ENCODE measurements at places on chromosomes 12 and 14. TPM values are rescaled to one million over a fixed set of nuclear protein-coding genes. Genes with fewer than 3 reads are reported as not detected.

The POTEG gene
- total RNA-seq = not detected

DNA sequence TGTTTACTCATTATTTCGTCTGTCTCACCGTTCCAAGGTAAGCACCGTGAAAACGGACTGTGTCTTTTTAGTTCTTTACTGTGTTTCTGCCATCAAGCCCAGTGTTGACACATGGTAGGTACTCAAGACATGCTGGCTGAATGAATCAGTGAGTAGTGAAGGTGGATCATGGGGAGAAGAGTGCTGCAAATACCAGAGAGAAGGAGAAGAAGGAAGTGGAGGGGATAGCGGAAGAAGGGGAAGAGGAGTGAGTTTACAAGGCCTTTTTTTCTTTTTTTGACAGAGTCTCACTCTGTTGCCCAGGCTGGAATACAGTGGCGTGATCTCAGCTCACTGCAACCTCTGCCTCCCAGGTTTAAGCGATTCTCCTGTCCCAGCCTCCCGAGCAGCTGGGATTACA is 54.6 kb downstream of the ETV6 start:
- DNase-seq = no peak

The SPIC gene
- total RNA-seq = not detected

DNA sequence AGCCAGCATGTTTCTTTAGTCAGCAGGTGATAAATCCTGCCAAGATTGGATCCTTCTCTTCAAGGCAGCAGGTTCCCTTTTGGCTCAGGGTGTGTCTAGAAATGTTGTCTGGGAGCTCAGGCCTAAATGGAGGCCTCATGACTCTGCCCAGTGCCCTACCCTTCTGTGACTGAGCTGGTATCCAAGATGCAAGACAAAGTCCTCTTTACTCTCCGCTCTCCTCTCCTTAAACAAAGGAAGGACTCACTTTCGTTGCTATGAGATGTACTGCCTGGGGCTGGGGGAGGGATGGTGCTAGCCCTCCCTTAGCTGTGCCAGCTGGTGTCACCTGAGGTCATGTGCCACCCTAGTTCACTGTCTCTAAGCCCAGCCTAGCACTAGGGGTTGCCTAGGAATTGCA is 13.8 kb upstream of the TMPRSS12 start:
- no peak for DNase-seq

DNA sequence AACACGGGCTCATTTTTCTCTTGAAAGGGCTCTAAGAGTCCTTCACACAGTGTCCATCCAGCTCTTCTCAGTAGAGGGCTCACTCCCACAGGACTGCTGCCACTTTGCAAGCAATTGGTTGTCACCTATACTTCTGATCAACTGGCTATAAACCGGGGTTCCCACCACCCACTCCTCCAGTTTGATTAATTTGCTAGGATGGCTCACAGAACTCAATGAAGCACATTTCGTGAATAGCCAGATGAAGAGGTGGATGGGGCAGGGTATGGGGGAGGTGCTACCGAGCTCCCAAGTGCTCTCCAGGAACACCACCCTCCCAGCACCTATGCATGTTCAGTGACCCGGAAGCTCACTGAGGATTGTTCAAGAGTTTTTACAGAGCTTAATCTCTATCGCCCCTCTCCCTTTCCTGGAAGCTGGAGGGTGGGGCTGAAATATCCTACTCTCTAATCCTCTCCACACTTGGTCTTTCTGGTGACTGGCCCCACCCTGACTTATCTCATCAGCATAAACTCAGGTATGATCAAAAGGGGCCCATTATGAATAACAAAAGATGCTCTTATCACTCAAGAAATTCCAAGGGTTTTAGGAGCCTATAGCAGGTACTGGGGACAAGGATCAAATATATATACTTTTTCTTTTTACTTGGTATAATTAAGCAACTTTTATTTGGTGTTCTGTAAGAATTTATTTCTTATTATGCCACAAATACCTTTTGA is 13.9 kb upstream of the EGLN3 start:
- DNase-seq = no peak

The SYCP3 gene
- not detected for total RNA-seq

DNA sequence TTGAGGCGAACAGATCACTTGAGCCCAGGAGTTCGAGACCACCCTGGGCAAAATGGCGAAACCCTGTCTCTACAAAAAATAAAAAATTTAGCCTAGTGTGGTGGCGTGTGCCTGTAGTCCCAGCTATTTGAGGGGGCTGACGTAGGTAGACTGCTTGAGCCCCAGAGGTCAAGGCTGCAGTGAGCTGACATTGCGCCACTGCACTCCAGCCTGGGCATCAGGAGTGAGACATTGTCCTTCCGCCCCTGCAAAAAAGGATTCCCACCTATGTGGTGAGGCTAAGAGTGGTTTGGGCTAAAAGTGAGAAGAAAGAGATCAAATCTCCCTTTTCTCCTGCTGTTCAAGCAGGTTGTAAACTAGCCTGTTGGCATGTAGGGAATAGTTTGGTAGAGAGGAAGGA is 5.0 kb upstream of the KTN1 start:
- no peak for DNase-seq

GRCh38 chr14:94681300-94682060 is 69.3 kb downstream of the SERPINA3 start:
- peak; percentile 78 for DNase-seq

DNA sequence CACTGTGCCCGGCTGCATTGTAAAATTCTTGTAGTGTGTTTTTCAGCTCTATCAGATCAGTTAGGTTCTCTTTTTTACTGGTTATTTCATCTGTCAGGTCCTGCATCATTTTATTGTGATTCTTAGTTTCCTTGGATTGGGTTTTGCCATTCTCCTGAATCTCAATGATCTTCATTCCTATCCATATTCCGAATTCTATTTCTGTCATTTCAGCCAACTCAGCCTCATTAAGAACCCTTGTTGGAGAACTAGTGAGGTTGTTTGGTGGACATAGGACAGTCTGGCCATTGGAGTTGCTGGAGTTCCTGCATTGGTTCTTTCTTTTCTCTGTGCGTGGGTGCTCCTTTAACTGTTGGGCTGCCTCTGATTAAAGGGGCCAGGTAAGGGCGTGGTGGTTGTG is 5.6 kb upstream of the C1S start:
- no peak for DNase-seq

The B4GALNT3 gene
- 0.11 TPM for total RNA-seq

The TAOK3 gene
- 30.0 TPM for total RNA-seq

The MYO1A gene
- not detected for total RNA-seq

- no peak for DNase-seq
Measured at GRCh38 chr14:99472937-99473336, 7.7 kb downstream of the SETD3 start.

DNA sequence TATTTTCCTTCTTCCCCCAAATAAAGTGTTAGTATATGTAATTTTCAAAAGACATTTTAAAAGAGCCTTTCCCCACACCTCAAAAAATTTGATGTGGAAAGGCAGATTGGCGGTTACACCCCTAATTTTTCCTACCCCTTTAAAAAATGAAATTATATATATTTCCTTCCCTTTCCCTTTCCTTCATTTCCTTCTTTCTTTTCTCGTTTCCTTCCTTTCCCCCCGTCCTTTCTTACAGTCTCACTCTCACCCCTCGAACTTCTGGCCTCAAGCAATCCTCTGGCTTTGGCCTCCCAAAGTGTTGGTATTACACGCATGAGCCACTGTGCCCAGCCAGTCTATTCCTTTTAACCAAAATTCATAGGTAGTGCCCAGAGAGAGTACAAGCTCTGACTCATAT is 4.2 kb upstream of the UNC119B start:
- DNase-seq = no peak

The RITA1 gene
- 16.2 TPM for total RNA-seq

The RASAL1 gene
- not detected for total RNA-seq

The SVOP gene
- not detected for total RNA-seq

DNA sequence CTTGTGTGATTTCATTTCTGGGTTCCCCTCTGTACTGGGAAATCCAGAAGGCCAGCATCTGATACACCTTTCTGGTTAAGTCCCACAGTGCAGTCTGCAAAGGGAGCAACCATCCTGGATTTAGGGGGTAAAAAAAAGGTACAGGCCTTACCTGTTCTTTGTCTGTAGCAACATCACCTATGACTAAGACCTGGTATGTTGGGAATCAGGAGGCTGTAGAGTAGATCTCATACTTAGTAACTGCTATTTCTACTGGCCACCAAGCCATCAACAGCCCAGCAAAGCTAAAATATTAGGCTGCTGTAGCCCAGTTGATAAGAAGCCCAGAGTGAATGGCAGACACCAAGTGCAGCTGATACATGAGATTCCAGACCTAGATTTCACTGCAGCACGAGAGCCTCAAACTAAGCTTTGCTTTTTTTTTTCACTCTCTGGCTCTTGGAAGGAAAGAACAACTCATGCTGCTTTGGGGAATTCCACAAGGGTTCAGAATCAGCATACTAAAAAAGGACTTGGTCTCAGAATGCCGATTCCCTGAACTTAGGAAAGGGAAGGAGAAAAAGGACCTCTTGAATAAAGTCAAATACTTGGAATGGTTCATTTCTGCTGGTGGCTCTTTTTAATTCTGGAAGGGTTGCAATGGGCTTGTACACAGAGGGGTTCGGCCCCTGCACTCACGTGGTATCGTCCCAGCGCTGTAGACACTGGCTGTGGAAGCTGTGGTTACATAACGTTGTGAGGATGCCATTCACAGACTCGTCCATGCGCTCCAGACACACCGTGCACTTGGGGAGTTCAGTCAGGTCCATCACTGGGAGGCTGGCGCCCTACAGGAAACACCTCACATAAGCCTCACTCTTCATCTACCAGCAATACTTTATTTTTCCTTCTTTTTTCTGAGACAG is 20.5 kb downstream of the BRAP start:
- no peak for DNase-seq

DNA sequence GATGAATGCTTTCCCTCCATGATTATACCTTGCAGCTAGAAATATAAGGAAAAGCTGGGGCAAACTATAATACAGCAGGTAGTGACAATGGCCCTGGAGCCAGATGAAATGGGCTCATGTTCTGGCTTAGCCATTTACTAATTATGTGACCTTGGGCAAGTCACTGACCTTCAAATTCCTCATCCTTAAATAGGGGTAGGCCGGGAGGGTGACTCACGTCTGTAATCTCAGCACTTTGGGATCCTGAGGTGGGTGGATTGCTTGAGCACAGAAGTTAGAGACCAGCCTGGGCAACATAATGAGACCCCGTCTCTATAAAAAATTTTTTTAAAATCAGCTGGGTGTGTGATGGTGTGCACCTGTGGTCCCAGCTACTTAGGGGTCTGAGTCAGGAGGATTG is 155.4 kb downstream of the C12orf75 start:
- peak; percentile 44 for DNase-seq

DNA sequence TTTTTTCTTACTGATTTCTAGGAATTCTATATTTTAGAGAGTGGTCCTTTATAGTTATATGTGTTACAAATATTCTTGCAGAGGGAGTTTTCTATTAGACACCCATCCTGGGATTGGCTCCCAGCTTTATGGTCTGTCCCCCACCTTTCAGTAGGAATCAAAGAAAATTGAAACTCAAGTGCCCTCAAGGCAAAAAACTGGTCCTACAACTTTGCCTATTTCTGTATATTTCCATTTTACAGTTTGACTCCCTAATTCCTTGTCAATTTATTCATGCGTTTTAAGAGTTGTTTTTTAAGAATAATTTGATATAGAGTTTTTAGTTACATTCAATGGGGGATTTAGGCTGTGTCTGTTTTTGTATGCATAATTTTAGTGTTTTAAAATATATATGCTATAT is 208.9 kb downstream of the SYNE2 start:
- DNase-seq = no peak

DNA sequence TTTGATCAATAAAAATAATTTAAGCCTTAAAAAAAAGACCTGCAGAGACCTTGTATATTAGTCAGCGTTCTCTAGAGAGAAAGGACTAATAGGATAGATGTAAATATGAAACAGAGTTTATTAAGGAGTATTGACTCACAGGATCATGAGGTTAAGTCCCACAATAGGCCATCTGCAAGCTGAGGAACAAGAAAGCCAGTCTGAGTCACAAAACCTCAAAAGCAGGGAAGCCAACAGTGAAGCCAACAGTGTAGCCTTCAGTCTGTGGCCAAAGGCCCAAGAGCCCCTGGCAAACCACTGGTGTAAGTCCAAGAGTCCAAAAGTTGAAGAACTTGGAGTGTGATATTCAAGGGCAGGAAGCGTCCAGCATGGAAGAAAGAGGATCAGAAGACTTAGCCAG is 66.3 kb downstream of the TBX5 start:
- peak; percentile 92 for DNase-seq

DNA sequence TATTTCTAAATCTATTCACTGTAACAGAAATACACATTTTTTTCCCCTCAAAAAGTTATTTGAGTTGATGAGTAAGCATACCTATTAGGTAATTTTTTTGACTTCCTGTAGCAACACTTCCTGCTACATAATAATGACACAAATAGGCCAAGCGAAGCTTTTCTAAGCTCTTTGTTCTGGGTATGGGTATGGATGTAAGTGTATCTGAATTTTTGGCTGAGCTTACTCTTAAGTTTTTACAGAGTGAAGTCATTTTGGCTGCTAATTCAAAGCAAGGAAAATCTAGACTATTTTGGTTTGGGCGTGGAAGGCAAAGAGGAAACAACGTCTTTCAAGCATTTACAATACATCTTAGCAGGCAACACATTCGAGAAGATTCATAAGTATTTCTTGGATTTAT is 1206.0 kb upstream of the FLRT2 start:
- no peak for DNase-seq

DNA sequence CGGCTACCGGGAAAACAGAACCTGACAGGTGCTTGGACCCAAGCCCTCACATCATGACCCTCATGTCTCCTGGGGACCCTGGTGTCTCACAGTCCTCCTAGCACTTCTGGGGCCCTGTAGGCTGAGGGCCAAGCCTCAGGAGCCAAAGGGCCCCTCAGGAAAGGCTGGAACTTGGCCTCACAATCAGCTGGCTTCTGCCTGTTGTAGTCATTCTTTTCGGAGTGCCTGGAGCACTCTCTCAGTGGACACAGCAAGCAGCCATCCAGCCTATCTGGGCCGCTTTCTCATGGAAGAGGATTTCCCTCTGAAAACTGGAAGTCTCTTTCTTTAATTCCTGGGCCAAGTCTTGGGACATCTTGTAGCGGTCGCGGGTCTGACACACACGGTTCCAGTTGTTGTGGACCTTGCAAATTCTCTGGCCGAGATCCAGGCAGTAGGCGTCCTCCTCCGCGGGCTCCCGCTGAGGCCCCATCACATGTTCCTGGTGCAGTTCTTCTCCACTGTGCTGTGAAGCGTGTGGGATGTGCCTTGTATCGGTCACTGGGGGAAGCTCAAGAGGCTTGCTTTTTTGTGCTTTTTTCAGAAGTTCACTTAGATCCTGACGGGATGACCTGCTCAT is 169.3 kb downstream of the EMP1 start:
- DNase-seq = no peak

DNA sequence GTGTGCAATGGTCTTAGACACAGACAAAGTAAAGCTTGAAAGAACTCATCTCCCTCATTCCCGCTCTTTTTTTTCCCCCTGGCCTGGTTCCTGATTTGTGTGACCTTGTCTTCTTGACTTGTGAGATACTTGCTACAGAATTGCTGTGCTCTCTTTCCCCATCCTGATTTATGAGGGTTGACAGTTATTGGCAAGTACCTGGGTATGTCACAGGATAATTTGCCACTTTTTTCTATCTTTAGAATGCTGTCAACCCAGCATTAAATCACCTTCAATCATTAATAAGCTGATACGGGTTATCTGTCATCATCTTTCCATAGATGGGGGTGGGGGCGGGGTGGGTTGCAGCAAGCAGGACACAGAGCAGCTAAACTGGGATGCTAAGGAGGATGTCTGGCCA is 144.4 kb upstream of the PRICKLE1 start:
- no peak for DNase-seq

The TSHR gene
- total RNA-seq = not detected

- peak; percentile 11 for DNase-seq
Measured at GRCh38 chr12:30447061-30447750, 248.5 kb downstream of the IPO8 start.

The PRKAB1 gene
- total RNA-seq = 19.2 TPM

Measured in GM23248 (cell line).